ENCODE measurements at places on chromosomes 4 and X.

- DNase-seq: no peak
Observed at GRCh38 chr4:42483426-42484379, 86.4 kb downstream of the SHISA3 start.

GRCh38 chrX:22577181-22577580, 304.5 kb downstream of the CBLL2 start:
- peak; percentile 1 for DNase-seq

- no peak for DNase-seq
Observed at GRCh38 chrX:40058719-40059118, 39.0 kb downstream of the BCOR start.

DNA sequence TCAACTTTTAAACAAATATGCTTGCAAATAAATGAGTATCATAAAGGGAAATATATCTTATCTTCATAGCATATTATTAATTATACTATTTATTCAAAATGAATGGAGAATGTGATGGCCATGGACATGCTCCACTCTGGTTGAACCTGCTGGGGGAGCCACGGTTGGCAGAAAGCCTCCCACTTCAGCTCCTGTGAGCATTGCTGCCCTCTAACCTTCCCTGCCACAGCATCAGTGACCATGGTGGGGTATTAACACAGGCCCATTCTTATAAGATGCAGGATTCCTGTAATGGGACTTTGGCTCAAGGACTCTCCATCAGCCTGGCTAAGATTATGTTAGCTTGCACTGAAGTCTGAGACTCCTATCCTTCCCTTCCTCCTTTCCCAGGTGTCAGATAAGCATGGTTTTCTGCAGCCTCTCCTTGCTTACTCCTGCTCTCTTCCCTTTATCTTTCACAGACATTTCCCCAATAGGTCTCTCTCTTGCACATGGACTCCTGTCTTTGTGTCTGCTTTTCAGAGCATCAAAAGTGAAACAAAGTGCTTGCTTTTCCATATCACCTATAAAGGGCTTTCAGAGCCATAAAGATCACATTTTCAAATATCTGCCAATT, 4.9 kb upstream of the ABRAXAS1 start:
- DNase-seq: no peak

GRCh38 chr4:92497141-92497540, 193.4 kb downstream of the GRID2 start:
- no peak for DNase-seq

DNA sequence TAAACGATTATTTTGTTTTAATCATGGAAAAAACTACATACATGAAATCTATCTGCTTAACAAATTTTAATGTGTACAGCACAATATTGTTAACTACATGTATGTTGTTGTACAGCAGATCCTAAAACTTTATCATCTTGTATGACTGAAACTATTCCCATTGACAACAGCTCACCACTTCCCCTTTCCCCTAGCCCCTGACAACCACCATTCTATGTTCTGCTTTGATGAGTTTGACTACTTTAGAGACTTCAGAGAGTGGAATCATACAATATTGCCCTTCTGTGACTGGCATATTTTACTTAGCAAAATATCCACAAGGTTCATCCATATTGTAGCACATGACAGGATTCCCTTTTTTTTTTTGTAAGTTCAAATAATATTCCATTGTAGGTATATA, 185.9 kb downstream of the CFAP299 start:
- DNase-seq: no peak

- DNase-seq: no peak
Observed at GRCh38 chr4:100688368-100688767, 170.5 kb upstream of the EMCN start.

GRCh38 chr4:80448056-80448455, 112.5 kb downstream of the CFAP299 start:
- DNase-seq: no peak

DNA sequence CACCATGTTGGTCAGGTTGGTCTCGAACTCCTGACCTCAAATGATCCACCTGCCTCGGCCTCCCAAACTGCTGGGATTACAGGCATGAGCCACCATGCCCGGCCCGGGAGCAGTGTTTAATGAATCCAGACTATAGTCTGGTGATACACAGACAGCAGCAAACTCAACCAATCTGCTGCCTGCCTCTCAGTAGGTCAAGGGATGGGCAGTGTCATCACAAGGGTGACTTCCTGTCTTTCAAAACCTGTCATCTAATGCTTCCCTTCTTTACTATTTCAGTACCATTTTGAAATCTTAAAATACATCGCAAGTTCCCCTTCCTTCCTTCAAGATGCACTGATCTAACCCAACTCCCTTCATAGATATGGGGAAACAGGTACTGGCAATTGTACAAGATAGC, 8.4 kb downstream of the RPL39 start:
- no peak for DNase-seq

DNA sequence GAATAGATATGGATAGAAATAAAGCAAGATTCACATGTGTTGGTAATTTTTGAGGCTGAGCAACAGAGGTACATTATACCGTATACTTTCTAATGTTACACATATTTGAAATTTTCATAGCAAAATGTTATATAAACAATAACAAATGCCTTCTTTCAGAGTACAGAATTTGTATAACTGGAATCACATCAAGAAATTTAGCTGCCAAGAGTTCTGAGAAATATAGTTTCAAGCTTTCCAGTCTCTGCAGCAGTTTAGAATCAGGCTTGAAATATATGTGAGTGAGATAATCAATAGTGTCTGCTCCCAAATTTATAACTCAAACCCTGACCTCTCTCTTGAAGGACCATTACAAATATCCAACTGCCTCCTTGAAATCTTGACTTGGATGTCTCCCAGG, 23.8 kb downstream of the FAM184B start:
- DNase-seq: no peak

DNA sequence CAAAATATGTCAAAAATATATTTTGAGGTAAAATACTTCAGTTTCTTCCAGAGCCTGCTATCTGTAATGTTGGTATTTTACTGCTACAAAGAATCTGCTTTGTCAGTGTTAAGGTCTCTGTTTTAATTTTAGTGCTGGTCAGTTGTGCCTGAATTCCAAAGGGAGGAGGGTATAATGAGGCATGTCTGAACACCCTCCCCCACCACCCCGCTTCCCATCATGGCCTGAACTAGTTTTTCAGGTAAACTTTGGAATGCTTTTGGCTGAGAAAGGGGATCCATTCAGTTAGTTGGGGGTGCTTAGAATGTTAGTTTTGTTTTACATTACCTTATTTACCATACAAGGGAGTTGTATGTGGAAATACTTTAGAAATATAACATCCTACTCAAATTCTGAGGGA, 158.5 kb downstream of the MID1IP1 start:
- no peak for DNase-seq

DNA sequence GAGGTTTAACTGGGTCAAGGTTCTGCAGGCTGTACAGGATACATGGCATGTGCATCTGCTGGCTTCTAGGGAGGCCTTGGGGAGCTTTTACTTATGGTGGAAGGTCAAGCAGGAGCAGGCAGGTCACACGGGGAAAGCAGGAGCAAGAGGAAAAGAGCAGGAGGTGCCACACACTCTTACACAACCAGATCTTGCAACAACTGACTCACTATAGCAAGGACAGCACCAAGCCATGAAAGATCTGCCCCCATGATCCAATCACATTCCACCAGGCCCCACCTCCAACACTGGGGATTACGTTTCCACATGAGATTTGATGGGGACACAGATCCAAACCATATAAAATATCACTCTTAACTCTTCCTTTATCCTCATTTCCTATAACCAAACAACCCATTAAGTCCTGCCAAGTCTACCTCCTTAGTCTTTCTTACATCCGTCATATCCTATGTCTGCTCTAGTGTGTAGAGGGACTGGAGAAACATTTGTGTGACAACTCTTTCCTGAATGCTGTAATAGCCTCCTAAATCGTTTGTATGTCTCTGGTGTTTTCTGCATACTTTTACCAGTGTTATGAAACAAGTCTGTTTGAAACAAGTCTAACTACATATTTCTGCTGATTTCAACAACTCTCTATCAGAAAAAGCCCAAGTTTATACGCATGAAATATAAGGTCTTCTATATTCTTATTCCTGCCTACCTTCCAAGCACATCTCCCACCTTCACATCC, 8.3 kb upstream of the RAP2C start:
- DNase-seq: no peak

- DNase-seq: no peak
Observed at GRCh38 chrX:80237072-80237471, 183.2 kb upstream of the TENT5D start.

DNA sequence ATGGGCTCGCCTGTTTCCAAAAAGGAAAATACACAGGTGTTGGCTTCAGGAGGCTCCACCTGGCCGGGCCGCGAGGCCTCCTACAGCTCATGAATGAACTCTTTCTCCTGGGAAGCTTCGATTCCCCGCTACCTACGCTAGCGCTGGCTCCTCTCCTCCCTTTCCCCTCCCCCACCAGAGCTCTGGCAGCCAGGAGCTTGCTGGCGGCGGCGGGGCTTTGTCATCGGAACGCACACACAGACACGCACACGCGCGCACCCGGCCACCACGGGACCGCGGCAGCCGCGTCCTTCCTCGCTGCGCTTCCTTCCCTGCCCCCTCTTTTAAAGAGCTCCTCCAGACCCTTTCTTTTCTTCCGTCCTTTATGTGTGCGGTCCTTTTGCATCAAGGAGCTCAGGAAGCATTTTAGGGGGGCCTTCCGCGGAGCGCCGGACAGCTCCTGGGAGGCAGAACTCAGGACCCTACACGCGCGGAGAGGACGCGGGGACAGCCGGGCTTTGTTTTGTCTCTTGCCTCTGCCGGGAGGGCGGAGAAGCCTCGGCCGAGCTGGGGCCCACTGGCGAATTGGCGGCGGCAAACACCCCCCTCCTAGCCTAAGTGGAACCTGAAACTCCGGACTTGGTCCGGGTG, 70.2 kb upstream of the BCOR start:
- no peak for DNase-seq

- DNase-seq: no peak
Observed at GRCh38 chrX:118523920-118524319, 28.3 kb downstream of the DOCK11 start.

- DNase-seq: no peak
Observed at GRCh38 chr4:147599769-147600168, 17.4 kb upstream of the TMEM184C start.

DNA sequence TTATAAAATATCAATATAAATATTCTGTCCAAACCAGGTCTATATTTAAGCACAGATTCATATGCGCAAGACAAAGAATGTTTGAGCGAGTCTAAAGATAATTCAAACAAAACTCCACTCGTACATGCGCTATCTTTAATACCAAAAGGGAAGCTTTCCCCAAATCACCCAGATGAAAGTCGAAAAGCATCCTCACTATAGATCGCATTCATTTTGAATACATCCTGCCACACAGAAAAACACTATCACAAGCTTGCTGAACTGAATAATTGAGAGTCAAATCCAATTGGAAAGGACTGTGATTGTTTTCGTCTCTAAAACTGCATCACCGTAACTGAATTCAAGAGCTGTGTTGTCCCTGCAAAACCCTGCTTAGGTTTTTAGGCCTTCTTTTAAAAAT, 685 bp downstream of the TASL start:
- no peak for DNase-seq

DNA sequence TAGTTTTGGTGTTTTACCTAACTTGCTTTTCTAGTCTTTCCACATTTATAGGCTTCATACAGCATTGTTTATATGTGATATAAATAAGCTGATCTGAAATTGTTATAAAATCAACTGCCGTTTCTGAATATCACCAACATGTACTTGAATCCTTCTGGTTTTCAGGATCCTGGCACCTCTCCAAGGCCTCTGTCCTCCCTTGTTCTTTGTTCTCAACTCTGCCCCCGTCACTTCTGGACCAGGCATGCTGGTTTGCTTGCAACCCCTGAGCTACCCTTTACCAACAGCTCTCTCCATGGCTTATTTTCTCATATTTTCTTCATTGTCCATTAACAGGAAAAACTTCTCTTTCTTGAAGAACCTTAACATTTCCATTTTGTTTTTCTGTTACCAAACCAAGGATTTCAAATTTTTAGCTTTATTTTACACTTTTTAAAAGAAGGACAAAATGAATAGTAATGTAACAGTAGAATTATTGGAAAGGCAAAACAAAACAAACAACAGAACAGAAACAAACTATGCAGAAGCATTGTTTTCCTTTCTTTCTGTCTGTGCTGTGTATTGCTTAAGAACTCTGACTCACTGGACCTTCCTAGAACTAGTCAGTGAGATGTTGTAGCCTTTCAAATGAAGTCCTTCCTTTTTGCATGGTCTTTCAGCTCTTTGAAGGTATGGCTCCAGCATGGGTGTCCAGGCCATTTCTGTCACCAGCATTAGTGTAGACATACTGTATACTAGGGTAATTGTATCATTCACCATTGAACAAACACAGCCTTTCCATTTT, 44.8 kb downstream of the BANK1 start:
- peak; percentile 23 for DNase-seq

DNA sequence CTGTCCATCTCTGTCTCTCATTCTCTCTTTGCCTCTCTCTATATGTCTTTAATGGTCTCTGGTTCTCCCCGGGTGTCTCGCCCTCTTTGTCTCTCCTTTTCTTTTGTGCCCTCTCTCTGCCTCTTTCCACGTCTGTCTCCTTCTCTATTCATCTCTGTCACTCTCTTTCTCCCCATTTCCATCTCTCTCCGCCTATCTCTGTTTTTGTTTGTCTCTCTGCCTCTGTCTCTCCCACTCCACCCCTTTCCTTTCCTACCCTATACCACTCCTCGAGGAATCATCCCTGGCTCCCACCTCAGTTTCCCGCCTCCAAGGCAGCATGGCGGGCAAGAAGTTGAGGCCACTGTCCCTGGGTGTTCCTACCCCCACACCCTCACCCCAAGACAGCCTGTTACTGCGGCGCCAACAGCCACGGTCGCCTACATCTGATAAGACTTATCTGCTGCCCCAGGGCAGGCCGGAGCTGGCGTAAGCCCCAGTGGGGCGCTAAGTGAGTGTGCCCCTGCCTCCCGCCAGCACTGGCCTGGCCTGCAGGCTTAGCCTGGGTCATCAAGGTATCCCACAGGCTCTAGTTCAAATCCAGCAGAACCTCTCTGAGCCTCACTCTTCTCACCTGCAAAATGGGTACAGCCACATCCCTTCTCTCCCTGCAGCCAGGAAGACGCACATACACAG, 713 bp upstream of the GATA1 start:
- DNase-seq: no peak

DNA sequence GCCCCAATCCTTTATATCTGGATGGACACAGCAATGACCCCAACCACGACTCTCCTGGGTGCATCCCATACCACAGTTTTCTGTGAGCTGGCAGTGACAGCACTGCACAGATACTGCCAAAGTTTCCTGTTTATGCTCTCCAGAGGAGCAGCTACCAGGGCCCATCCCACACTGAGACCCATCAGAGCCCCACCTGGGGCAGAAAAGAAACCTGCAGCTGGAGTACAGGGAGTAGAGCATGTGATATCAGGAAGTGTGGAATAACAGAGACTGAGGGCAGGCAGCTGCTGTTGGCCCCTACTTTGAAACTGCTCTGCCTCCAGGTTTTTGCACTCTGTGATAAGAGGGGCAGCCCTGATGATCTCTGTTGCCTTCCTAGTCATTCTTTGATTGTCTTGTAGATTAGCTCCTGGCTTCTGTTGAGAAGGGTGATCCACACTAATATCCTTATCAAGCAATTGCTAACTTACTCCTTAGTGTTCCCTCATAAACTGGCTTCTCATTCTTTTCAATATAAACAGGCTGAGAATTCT, 526.3 kb upstream of the TECRL start:
- DNase-seq: no peak
